NCI-H524 (cell line): ENCODE measurements at places on chromosomes 16 and 17.

GRCh38 chr16:2420035-2420434 is 9.2 kb upstream of the CCNF start:
- DNase-seq: no peak

GRCh38 chr16:53945996-53946395 is 242.0 kb downstream of the FTO start:
- peak; percentile 21 for DNase-seq

- DNase-seq: no peak
Observed at GRCh38 chr16:50878536-50878935, 136.7 kb downstream of the CYLD start.

DNA sequence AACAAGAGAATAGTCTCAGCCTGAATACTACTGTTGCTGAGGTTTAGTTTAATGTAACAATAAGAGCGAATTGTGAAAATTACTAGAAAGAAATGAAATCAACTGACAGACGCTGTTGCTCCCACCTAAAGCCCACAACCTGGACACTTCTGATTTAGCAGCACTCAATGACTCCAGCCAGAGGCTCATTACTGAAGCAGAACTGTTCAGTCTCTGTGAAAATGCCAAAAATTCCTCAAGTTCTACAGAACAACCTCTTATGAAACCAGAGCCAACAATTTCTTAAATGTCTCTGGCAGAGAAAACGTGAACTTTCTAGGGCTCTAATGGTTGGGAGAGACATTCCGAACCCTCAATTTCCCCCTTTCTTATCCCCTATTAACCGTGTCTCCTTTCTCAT is 9.9 kb downstream of the PSME3IP1 start:
- DNase-seq: no peak

GRCh38 chr17:193841-194806 is 12.7 kb upstream of the DOC2B start:
- peak; percentile 15 for DNase-seq

- no peak for DNase-seq
Observed at GRCh38 chr16:17511340-17511739, 40.6 kb upstream of the XYLT1 start.

DNA sequence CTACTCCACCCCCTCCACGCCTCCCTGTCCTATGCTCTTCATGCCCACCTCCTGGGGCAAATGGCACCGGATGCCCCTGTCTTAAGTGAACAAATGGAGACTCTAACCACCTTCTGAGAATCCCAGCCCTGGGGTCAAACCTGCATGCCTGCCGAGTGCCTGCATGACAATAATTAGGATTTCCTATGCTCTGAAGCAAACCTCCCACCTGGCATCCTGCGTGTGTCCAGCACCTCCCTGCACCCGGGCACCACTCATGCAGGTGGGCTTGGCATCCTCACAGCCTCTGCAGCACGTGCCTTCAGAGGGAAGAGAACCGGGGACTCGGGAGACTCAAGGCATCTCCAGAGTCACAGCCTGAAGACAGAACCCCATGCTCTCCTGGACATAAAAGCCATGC is 11.2 kb upstream of the KIFC3 start:
- DNase-seq: no peak

DNA sequence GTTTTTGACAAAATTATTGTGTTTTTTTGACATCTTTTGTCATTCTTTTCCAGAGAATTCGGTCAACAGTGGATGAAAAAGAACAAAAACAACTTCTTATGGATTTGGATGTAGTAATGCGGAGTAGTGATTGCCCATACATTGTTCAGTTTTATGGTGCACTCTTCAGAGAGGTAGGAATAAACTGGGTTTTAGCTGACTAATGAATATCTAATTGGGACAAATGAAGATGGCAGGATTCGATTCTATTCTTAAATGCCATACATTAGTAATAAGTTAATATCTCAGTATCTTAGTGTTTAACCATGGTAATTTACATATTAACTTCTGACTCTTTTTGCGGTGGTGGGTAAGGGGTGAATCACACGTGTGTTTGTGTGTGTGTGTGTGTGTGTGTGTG is 74.8 kb downstream of the MAP2K4 start:
- no peak for DNase-seq

GRCh38 chr17:55314061-55314783 is 49.5 kb downstream of the HLF start:
- no peak for DNase-seq

GRCh38 chr17:34167354-34167753 is 87.7 kb upstream of the CCL2 start:
- DNase-seq: no peak

GRCh38 chr16:69005641-69006355 is 99.7 kb upstream of the HAS3 start:
- no peak for DNase-seq

GRCh38 chr17:81500047-81500446 is 12.6 kb downstream of the ACTG1 start:
- no peak for DNase-seq
